ENCODE measurements at places on chromosomes 5 and 9.
A peak's percentile ranks its signal among the peaks of the same experiment; 100 is the strongest.

GRCh38 chr5:69492391-69492922, at the start of gene OCLN:
TSS of gene OCLN (plus strand) at chr5:69492790. CDS start at chr5:69504245, 11,455 bp downstream.
- peak; percentile 31 for DNase-seq

- DNase-seq: no peak
These were observed 227.0 kb downstream of the SEMA6A start for GRCh38 chr5:116347657-116348056.

- peak; percentile 32 for DNase-seq
These were observed 19.5 kb upstream of the SERINC5 start for GRCh38 chr5:80275347-80275746.

DNA sequence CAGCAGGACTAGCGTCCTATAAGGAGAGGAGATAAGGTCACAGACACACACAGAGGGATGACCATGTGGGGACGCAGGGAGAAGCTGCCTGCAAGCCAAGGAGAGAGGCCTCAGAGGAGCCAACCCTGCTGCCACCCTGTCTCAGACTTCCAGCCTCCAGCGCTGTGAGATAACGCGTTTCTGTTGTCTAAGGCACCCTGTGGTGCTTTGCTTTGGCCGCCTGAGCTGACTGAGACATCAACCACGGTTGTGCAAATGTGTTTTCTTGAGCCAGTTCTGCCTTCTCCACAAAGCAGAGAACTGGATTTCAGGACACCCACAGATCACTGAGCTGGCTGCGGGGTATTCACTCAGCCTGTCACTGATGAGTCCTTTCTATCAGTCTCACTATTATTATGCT, 149.1 kb downstream of the NXNL2 start:
- no peak for DNase-seq

DNA sequence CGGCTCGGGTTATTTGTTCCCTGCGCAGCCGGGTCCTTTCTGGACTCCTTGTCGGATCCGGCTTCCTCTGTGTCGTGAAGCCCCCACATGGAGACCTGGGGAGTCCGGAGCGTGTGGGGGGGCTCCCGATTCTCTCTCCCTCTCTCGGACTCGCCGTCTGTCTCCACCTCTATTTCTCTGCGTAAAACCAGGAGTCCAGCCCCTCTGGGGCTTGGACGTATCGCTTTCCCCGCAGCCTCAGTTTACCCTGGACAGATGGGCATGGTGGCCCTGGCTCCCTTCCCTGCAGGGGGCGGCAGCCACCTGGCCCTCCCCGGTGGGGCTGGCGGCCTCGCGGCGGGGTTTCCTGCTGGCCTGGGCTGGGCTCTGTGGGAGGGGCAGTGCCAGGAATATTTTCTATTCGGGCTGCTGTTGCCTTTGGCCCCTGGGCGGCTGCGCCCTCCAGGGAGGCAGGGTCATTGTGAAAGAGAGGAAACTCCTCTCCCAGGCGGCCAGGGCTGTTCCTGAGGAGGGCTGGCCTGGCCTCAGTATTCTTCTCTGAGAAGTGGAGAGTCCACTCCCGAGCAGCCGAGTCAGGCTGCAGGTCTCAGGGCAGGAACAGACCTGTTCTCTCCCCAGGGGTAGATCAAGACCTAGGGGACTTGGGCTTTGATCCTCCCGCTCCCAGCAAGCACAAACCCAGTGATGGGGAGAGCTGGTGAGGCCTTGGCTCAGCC, 665 bp downstream of the ASS1 start:
- no peak for DNase-seq

DNA sequence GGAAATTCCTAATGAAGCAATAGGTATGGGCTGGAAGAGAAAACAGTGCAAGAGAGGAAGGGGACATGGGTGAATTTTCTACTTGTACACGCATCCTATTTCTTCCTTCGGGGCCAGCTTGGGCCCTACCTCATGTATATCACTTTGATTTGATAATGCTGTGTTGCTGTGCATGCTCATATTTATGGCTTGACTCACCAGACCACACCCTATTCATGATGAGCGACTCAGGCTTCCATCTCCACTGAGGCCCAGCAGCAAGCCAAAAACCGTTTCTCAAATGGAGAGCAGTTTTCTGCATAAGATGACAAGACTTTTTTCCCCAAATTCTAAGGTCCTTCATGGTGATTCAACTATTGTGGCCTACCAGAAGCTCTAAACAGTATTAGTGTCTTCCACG, 2039.1 kb upstream of the CDH9 start:
- DNase-seq: no peak

- peak; percentile 90 for DNase-seq
These were observed 35.5 kb downstream of the GADD45G start for GRCh38 chr9:89640361-89640760.

GRCh38 chr5:64765804-64766504, 2.5 kb downstream of the SREK1IP1 start:
- DNase-seq: no peak

DNA sequence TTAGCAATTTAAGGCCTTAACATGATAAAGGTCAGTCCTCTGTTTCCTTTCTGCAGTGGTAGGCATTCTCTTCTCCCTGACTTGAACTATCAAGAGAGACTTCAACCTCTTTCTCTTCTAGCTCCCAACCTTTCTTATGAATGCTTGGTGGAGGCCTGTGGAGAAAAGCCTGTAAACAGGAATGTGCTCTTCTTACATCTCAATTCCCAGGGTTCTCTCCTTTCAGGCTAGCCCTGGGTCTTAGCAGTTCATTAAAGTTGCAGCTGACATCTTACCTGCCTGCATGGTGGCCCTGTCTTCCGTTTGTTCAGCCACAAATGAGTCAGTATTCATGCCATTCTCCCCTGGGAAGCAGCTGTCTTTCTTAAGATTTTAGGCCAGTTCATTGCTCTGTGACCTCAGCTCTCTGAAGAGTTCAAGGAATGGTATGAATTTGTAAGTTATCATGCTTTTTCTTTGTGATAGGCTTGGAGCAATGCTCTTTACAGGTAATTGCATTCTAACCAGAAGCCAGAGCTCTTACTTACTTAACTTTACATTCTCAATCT, 77.8 kb downstream of the ADCY2 start:
- DNase-seq: no peak

DNA sequence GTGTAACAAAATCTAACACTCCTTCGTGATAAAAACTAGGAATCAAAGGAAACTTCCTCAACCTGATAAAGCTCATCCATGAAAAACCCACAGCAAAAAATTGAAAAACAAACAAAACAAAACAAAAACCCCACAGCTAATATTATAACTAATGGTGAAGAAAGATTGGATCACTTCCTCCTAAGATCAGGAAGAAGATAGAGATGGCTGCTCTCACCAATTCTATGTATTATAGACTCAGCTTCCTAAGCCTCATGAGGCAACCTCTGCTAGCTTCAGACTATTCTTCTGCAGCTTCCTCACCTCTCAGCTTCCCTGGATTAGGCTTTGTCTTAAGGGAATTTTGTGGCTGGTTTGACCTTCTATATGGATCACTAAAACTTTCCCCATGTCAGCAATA, 40.1 kb downstream of the PHAX start:
- peak; percentile 2 for DNase-seq

- DNase-seq: no peak
These were observed 58.3 kb downstream of the MVB12B start for GRCh38 chr9:126384926-126385325.

- no peak for DNase-seq
These were observed 105.6 kb downstream of the CSNK1G3 start for GRCh38 chr5:123617561-123617960.

DNA sequence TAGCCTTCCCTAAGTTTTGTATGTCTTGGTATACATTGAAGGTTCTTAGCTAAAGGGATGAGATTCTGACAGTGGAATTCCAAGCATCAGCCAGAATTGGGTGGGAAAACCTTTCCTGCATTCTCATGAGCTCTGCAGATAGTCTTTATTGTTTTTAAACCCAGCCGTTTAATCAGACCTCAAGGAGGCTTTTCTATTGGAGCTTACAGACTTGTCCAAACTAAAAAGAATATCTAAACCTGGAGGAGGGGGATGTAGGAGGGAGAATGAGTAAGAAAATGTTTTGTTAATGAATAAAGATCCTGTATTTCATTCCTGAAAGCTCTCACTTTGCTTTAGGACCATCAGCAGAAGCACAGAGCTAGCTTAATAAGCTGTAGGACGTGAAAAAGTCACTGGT, 41.7 kb downstream of the EBF1 start:
- no peak for DNase-seq
